ENCODE measurements at places on chromosomes 2 and 18. TPM values are rescaled to one million over a fixed set of nuclear protein-coding genes. Genes with fewer than 3 reads are reported as not detected.

GALNT5 gene
- 0.04 TPM for total RNA-seq

GRCh38 chr2:152339556-152340286, 4.7 kb downstream of the FMNL2 start:
- no peak for DNase-seq

IMPACT gene
- total RNA-seq: 32.6 TPM

GRCh38 chr2:209121691-209122090, 302.2 kb upstream of the MAP2 start:
- no peak for DNase-seq

GRCh38 chr2:70807828-70808118, 12.6 kb downstream of the CLEC4F start:
- no peak for DNase-seq

SFXN5 gene
- total RNA-seq: 11.1 TPM

DNA sequence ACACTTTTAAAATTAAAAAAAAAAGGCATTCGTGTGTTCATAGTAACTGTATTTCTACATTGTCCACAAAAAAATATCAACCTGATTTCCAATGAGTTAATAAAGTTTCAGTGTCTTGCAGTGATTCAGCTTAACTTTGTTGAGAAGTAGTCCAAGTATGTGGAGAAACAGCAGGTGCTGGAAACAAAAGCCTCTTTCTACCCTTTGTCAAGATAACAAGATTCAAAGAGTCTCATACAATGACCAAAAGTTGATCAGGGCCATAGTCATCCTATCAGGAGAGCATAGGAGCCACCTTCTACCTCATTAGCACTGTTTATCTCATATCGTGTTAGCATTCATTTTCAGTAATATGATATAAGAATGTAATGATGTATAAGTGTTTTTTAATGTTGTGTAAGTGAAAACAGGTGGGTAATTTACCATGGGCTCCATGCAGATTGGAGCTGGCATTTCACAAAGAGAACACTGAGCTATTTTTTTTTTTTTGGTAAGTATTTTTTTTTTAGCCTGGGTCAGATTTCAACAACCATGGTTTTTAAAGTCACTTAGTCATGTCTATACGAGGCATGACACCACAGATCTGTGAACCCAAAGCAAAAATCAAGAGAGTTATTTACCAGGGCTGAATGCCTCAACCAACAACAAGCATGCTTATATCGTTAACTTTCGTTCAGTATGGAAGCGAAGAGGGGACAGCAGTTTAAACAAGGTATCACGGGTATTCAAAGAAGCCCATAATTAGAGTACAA, 165.0 kb upstream of the ZNF521 start:
- peak; percentile 9 for DNase-seq

DNA sequence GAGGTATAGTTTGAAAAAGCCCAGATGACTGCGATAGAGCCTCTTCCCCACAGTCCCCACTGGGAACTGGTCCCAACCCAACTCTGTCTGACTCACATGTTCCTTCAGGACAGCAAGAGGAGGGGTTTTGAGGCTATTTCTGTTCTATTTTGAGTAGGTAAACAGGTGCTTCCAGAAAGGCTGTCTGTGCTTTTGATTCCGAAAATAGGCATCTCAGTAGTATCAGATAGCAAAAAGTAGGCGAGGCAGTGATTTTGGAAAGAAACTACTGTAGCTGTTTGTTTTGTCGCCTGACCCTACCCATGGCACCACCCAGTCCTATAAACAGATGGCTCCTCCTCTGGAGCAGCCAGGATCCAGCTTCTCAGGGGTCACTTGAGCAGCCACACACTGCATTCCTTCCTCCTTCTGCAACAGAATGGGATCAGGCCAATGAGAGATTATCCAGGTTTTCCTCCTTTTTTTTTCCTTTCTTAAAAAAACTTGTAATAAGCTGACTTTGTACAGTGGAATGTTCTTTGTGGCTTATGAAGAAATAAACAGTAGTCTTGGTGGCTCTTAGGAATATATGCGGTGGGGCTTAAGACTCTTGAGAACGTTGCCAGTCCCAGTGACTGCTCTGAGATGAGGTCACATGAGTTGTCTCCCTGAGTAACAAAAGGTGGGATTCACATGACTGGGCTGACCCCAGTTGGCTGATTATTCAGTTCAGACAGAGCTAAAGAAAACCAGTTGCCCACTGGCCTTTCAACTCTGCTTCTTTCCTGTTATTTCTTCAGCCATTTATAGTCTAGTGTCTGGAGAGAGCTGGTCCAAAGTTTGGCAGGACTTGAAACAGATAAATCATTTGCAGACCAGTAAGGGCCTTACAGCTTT, 98.6 kb downstream of the KCNS3 start:
- DNase-seq: peak; percentile 95

DNA sequence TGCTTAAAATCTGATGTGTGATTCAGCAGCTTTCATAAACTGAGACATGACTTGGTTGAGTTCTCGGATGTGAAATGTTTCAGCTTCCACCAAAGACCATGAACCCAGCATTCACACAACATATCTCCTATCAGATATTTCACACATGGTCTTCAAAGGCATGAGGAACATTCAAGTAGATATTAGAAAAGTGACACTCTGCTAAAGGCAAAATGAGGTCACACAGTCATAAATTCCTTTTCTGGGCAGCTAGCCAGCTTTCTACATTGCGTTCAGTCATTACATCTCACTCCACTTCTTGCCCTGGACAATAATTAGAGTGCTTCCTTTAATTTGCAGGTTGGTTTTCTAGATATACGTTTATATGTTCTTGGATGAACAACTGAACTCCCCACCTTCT, 96.7 kb downstream of the GAREM1 start:
- DNase-seq: no peak

DNA sequence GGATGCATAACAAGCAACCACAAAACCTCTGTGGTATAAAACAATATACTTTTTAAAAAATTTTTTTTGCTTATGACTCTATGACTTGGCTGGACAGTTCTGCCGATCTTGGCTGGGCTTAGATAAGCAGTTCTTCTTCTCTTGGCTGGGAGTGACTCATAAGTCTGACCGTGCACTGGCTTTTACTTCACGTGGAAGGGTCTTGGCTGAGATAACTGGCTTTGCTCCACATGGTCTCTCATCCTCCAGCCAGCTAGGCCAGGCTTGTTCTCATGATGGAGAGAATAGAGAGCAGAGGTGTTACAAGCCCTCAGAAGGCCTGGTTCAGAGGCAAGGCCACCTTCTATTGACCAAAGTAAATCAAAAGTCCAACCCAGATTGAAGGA, 178.9 kb upstream of the SERPINE2 start:
- DNase-seq: no peak

SLC14A1 gene
- total RNA-seq: 276 TPM

GRCh38 chr2:36538335-36538734, 59.6 kb downstream of the FEZ2 start:
- no peak for DNase-seq

DNA sequence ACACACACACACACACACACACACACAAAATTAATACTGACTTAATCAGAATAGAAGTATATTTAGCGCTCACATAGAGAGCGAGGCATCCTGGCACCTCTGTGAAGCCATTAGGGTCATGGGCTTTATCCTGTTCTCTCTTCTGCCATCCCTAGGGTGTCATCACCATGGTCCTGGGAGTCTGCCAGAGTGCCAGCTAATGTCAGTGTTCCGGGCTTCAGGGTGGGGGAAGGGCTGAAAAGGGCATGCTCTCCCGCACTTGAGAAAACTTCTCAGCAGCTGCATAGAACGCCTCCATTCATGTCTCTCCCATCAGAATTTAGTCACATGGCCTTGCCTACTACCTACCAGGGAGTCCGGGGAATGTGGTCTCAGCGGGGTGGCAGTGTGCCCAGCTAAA, 19.7 kb upstream of the DYNC2LI1 start:
- no peak for DNase-seq

DNA sequence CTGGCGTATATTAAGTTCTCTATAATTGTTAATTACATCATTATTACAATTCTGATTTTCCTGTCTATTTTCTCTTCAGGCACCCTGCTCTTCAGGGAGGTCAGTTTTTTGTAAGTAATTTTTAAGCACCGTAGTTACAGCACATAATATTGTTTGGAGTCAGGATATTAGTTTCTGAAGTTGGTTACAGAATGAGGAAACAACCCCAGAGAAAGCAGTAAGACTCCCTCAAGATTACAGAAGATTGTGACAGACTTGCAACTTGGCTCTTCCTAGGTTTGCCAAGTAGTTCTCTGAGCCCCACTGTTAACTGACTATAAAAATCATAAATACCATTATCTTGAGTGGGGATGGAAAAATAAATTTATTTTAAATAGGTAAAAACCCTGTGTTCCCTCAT, 921 bp downstream of the RPE start:
- DNase-seq: no peak

GRCh38 chr2:33051586-33052360, 105.0 kb downstream of the LTBP1 start:
- no peak for DNase-seq

GKN2 gene
- total RNA-seq: not detected

GRCh38 chr2:34291076-34291475, 692.0 kb upstream of the FAM98A start:
- no peak for DNase-seq

DNA sequence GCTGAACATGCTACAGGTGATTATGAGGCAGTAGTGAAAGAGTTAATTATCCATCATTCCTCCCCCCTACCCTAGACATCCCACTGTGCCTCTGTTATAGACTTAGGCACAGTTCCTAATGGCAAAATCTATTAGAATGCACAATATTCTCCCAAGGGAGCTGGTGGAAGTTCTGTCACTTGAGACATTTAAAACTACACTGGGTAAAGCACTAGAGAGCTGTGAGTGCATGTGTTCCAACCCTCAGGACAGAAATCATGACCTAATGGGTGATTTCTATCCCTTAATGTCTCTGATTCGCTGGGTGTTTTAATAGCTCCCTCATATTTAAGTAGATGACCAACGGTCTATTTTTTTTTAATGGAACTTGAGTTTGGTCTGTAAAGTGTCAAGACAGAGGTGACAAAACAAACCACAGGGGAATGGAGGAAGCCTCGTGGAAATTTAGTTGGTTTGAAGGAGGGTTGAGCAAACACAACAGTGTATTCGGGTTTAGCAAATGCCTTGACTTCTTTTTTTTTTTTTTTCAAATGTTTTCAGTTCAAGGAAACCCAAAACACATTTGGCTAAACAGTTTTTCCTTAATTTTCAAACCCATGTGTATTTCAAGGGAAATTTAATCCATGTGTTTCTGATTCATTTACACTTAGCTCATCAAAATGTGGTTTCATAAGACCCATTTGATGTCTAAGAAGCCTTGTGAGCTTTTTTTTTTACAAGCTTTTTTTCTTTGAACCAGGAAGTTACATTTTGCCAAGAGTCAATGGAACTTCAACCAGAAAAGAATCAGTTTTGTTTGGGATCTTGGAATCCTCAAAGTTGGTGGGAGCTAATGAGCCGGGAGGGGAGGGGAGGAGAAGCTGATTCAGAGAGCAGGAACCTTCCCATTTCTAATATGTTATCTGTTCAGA, 665.1 kb upstream of the ZEB2 start:
- peak; percentile 43 for DNase-seq

DNA sequence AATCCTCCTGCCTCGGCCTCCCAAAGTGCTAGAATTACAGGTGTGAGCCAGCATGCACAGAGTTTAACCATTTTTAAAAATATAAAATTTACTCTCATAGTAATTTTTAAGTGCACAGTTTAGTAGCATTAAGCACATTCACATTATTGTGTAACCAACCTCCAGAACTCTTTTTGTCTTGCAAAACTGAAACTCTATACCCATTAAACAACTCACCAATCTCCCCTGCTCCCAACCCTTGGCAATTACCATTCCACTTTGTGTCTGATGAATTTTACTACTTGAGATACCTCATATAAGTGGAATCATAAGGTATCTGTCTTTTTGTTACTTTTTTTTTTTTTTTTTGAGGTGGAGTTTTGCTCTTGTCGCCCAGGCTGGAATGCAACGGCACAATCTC, 112.5 kb downstream of the BMPR2 start:
- no peak for DNase-seq

DNA sequence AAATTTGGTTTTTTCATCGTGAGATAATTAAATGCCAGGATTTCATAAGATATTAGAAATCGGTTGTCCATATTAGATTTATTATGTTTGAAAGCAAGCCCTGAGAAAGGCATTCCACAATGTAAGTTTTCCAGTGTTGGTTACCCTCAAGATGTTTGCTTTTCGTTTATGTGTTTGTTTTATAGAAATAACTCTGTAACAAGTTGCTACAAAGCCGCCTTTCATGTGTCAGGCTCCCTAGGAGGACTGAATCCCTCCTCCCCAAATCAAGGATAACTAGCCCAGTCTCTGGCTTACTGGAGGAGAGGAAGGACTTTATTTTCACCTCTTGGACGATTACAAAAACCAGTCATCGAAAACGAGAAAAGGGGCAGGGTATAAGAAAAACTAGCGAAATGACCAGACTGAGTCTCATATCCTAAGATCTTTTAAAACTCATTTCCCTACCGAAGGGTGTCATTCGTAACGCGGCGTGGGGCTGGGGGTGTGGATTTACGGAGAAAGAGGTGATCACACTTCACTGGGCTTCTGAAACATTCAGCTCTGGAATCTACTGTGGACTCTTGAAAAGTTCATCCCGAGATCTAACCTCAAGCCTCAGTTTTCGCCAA, 1.0 kb upstream of the PEX13 start:
- DNase-seq: no peak

LTBP1 gene
- total RNA-seq: 4.8 TPM

- DNase-seq: no peak
These were observed 90.2 kb downstream of the SMAD7 start for GRCh38 chr18:48860269-48861180.

ERICH2 gene
- total RNA-seq: 1.1 TPM

DNA sequence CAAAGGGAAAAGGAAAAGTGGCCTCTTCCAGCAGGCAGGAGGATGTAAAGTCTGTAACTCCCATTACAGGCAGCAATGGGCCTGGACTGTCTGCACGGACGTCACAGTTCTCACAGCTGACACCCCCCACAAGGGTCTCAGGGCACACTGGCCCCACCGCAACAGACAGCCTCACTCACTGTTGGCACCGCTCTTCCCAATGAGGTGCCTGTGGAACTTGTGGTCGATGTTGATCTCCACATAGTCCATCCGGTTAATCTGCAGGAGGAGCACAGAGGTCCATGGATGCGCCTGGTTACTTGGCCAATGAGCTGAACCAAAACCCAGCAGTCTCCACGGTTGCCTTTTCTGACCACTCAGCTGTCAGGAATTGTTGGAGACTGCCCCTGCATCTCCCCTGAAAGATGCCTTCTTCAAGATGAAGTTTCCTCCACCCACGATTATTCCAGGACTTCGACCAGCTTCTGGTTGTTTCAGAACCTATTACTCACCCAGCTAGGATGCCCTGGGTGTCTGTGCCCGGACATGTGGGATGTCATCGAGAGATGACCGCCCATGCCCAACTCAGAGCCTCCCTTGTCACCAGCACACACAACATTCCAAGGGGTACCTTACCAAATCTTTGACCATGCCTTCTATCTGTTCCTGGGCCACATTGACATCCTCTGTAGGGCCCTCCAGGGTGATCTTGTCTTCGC, 62.5 kb downstream of the HDLBP start:
- no peak for DNase-seq

- DNase-seq: peak; percentile 71
These were observed 9.0 kb upstream of the CDK15 start for GRCh38 chr2:201797175-201797840.

DNA sequence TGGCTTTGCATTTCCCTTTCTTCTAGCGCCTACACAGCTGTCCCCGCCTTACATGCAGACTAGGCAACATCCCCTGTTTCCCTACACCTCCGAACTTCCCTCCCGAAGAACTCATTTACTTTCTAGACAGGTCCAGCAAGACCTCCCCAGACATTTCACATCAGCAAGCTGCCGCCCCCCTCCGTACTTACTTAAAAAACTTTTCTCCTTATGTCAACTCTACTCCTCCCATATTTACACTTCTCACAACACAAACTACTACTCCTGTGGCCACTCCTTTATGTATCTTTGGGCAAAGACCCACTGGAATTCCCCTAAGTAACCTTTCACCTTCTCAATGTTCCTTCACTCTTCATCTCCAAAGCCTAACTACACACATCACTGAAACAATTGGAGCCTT, 20.4 kb upstream of the ZNF397 start:
- DNase-seq: no peak
